ENCODE measurements at places on chromosomes 5 and 9.

GRCh38 chr5:89695371-89695770, 714.2 kb downstream of the CETN3 start:
- DNase-seq, result no peak

- no peak for DNase-seq
Observed at GRCh38 chr9:100206899-100207298, 107.9 kb downstream of the INVS start.

- no peak for DNase-seq
Observed at GRCh38 chr9:87324613-87325194, 173.0 kb upstream of the DAPK1 start.

- DNase-seq, result no peak
Observed at GRCh38 chr5:139839232-139839815, 43.7 kb downstream of the PSD2 start.

DNA sequence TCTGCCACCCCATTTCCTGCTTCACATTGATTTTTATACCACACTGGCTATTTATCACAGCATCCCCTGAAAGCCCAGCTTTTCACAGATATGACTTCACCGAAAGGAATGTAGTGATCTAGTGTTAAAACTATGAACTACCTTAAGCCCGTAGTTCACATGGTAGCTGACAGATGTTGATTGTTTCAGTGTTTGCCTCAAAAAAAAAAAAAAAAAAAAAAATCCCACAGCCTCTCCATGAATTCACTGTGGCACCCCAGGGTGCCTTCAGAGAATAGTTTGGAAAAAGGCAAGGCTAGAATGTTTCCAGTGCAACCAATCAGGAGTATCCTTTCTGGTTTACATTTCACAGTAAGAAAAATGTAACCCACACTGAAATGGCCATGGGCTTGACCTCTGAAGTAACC, 37.1 kb downstream of the GLIS3 start:
- DNase-seq, result no peak

GRCh38 chr5:123916345-123917121, 404.6 kb downstream of the CSNK1G3 start:
- DNase-seq, result no peak

GRCh38 chr5:148963664-148964063, 99.2 kb downstream of the SH3TC2 start:
- DNase-seq, result no peak

GRCh38 chr9:132754236-132754635, 84.0 kb downstream of the GTF3C4 start:
- no peak for DNase-seq

DNA sequence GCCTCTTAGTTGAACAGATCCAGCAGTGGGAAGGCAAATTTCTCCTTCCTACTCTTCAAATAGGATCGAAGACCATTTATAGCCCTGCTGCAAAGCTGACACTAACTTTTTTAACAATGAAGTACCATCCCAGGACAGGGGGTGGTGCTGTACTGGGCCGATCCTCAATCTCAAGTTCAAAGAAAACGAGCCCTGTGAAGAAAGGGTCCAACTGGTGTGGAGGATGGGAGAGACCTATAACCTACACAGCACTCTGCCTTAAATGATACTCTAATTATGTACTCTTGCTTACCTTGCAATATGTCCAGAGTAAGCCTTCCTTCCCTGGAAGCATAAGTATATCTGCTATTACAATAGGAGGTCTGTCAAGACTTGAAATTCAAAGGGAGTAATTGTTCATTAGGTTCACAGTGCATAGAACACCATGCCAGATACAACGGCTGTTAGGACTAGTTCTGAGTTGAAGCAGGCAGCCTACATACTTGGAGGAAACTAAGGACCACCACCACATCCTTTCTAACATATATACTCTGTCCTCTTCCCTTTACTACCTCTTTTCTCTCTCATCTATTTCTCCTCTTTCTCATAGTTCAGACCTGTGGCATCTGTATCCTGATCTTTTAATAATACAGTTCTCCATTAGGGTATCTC, 6.2 kb downstream of the ETF1 start:
- no peak for DNase-seq

DNA sequence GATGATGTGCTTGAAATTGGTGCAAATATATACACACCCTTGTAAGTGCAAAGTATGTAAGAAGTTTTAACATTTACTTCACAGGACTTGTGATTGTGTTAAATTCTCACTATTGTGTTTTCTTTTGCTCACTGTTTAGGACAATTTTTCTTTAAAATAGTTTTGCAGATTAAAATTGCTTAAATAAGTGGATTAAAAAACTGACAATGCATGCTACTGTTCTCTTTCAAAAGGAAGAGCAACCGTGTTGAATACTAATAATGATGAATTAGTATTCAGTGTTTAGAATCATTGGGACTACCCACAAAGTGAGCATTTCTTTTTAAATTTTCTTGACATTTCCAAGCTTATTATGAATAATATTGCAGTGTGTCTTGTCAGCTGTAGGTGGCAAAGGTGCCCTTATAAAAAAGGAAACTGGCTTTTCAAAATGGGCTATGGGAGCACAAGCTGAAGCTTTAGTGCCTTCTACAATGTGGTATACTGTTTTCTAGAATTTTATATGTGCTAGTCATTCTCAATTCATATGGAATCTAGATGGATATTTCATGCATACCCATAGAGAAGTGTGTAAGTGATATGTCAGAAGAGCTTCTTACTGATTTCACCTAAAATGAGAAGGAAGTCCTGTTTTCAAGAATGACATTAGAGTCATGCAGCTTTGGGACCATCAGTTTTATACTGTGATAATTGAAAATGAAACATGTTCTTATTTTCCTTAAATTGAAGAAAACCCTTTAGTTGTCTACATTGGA, 35.4 kb downstream of the SREK1 start:
- DNase-seq, result no peak

DNA sequence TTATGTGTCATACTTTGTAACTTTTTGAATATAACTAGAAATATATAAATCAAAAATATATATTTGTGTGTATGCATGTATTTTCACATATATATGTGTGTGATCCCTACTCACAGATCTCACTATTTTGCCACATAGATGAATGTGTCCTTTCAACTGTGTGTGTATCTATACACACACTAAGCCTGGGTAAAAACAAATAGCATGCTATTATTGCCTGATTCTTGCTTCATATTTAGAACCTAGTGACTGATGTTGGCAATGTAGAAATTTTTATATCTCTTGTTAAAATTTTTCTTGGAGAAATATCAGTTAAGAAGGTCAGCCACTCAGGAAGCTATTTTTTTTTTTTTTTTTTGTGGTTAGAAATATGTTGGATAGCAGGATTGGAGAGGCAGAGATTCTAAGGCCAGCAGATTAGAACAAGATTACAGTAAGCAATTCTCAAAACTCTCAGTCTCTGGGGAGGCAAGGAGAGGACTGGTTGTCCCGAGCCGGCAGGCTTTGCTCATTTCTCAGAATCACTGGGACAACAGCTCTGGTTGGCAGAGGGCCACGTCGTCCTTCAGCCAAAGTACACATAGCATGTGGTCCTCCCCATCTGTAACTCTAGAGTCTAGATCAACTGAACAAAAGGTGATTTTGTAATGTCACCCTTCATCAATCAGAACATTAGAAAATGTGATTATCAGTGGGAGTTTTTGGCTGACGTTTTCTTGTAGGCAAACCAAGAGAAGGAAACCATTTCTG, 19.7 kb downstream of the C6 start:
- DNase-seq, result no peak

DNA sequence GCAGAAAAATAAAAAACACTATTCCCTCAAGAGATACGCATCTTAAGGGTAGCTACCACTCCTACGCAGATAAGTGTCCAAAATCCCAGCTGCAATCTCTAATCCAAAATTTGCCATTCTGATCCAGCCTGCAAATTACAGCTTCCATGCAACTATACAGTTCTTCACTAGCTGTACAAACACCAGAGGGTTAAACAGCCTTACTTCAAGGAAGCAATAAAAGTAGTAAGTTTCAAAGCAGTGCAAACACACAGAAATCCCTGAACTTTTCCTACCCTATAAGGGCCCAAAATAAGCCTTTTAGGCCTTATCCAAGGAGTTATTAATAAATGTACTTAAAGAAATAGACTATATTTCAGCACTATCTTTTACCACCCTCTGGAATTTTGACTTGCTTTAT, 39.5 kb downstream of the PWWP2A start:
- DNase-seq, result no peak
